Brain pericyte (primary cell): ENCODE measurements at places on chromosomes 7 and 10.

DNA sequence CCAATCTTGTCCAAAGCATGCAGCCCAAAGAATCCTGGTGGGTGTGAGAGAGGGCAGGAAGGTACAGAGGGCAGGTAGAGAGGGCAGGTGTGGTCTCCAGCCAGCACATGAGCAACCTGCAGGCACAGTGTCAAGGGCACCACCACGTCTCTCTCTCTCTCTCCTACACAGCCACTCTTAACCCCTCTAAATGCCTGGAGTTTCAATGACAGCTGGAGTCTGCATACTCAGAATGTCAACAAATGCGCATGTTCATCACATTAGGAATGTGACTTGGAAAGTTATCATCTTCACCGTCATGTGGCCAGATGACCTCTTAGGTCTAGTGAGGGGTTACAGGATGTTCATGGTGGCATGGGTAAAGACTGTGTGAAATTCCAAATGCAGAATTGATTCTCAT is 456.8 kb downstream of the SORCS1 start:
- no peak for DNase-seq

- no peak for DNase-seq
Measured at GRCh38 chr7:116705419-116705818, 33.4 kb downstream of the MET start.

DNA sequence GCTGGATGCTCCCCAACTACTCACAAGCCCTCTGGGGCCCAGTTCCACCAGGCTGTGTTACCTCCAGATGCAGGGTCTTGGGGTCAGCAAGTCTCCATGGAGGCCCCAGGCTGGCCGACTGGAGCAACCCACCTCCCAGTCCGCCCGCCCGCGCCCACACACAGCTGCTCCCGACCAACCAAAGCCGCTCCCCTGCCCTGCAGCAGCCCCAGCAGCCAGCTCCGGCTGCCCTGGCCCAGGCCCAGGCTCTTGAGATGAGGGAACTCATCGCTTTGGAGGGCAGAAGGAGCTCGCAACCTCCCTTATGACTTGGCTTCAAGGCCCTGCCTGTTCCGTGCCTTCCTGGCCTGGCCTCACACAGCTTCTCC is 47.2 kb downstream of the LRRC20 start:
- DNase-seq: no peak

GRCh38 chr7:31110331-31111108 is 58.4 kb downstream of the ADCYAP1R1 start:
- DNase-seq: no peak

- DNase-seq: no peak
Measured at GRCh38 chr10:35998026-35998425, 355.9 kb upstream of the FZD8 start.

GRCh38 chr7:49766966-49767365 is 6.5 kb upstream of the VWC2 start:
- DNase-seq: no peak

DNA sequence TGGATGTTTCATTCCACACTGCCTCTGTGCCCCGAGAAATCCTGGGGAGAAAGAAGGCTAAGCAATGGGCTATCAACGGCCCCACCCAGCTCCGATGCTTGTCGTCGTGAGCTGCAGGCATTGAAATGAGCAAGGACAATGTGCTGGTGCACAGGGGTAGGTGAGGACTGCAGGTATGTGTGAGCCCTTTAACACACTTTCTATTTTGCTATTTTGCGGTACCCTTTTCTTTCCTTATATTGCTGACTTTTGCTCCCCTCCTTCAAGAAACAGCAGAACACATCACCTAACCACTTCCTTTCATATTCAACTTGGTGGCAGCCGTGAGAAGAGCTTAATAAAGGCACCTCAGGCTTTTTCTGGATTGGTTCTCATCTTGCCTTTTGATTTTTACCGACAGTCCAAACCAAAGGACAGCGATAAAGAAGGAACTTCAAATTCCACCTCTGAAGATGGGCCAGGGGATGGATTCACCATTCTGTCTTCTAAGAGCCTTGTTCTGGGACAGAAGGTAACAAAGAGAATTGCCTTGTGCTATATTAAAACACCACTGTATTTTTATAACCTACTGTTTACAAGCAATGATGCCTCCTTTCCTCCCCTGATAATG is 39.2 kb downstream of the AIFM2 start:
- no peak for DNase-seq

DNA sequence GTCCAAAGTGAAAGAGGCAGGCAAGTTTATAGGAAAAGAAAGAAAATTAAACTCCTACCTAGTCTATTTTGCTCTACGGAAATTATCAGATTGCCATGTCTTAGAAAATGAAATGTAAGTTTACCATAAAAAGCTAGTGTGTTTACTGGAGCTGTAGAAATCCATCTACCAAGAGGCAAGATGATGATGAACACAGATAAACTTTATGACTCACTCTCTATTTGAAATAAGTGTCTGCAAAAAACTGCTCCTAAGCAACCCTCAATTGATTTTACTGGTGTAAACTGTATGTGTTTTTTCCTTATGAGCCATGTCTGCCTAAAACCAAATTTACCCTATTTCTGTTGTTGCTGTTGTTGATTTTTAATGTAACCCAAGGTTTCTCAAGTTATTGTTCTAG is 73.8 kb upstream of the TMEM106B start:
- DNase-seq: no peak

GRCh38 chr10:127925471-127926207 is 18.7 kb downstream of the PTPRE start:
- no peak for DNase-seq

DNA sequence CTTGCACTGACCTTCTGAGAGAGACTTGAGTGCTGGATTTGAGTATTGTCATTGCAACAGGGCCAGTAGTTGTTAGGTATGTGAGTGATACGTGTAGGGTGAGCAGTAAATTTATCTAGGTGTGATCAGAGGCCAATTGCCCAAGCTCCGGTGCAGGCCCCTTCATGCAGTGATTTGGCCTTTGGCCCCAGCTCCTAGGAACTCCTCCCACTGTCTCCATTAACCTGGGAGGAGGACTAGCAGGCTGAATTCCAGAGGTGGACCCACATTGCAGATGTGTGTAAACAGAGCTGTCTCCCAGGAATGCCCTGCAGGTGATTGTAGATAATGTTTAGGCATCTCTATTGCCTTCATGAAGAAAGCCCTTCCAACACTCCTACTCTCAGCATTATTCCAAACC is 19.5 kb downstream of the TCF7L2 start:
- DNase-seq: no peak

DNA sequence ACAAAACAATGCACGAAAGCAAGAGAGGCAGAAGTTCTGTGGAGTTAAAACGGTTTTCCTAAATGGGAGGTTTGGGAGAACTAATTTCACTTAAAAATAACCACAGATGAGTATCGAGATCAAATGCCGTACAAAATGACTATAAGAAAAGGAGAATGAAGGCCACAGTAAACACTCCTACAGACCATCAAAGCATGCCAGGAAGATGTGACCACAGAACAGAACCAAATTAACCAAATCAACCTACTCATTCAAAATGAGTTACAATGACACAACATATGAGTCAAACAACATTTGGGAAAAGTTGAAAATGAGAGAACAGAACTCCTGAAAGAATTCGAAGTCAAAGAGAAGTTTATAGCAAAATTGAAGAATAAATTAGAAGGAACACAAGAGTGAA is 24.3 kb upstream of the DOCK1 start:
- no peak for DNase-seq

DNA sequence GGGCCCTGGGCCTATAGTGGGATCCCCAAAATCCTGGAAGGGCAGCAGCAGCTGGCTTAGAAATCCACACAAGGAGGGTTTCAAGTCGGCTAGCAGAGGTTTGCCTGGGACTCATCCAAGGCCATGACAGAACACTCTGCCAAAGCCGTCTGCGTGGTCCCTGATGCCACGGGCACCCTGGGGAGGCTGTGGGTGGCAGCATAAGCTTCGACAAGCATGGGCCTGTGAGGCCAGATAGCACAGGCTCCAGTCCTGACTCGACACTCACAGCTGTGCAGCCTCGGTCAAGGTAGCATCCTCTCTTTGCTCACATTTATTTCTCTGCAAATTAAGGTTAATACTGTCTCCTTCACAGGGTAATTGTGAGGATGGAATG is 138.3 kb downstream of the JCAD start:
- no peak for DNase-seq

DNA sequence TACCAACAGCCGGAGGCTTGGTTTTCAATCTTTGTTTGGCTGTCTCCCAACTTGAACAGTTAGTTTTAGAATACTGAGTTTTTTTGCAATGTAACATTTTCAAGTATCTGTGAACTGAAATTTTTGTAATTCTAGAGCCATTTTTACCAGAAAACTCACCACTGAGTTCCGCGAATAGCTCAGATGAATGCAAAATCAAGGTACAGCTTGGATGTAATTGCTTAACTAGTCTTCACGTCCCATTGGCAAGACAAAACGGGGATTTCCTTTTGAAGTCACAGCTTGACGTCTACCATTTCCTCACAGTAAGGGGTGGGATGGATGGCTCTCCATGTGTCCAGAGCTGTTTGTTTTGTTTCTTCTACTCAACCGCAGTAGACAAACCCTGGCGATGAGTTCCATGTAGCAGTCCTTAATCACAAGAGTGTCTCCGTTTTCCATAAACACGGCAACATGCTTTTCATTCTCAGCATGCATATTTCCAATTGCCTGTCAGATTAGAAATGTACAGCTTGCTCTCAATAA is 55.8 kb upstream of the FGFR2 start:
- no peak for DNase-seq

GRCh38 chr10:103082683-103083082 is 110.4 kb downstream of the NT5C2 start:
- no peak for DNase-seq

- no peak for DNase-seq
Measured at GRCh38 chr7:132475669-132476116, 100.6 kb downstream of the PLXNA4 start.

DNA sequence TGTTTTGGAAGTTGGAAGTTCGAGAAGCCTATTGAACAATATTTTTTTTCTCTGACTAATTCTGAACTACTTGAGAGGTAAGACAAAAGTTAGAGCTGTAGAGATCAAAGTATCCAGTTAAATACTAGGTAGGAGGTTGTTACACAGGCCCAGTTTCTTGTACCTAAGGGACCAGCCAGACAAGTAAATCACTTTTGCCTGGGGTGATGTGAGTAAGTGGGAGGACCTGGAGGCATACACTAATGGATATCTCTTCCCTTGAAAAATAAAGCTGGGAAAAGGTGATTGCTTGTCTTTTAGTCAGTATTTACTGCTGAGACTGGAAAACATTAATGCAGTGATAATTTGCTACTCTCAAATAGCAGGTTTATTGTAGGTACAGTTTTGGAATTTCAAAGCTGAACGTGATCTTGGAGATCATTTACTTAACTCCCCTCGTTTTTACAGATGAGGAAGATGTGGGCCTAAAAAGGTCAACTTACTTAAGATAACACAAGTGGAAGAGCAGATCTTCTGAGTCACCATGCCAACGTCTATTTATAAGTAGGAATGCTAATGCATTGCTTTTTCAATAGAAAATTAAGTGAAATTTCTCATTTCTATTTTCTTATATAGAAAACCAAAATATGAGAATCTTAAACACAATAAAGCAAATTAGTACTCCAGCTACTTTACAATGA is 181.3 kb downstream of the PPP1R9A start:
- no peak for DNase-seq

DNA sequence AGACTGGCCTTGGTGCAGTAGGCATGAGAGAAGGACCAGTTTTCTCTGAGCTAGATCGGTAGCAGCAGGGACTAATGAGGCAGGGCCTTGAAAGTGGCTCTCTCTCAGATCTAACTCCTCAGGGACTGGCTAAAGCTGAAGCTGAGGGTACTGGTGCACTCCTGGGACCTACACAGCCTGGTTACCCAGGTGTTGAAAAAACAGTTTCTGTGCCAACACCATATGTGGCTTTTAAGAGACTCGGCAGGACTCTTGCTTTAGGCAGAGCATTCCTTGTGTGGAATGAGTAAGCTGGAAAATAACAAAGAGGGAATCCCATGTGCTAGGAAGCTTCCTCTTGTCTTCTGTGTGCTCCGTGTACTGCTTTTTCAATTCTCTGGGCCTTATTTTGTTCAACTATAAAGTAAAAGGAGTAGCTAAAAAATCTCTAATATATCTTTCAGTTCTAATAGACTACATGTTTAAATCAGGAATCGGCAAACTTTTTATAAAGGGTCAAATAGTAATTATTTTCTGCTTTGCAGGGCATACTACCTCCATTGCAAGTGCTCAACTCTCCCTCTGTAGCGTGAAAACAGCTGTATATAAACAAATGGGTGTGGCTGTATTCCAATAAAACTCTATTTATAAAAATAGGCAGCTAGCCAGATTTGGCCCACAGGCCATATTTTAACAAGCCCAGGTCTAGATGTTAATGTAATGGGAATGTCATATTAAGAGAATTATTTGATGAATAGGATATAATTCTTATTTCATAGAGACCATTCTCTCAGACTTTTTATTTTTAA is 186.1 kb upstream of the KAT6B start:
- DNase-seq: peak; percentile 5

GRCh38 chr10:26215935-26216584 is 514 bp upstream of the GAD2 start:
- DNase-seq: no peak

DNA sequence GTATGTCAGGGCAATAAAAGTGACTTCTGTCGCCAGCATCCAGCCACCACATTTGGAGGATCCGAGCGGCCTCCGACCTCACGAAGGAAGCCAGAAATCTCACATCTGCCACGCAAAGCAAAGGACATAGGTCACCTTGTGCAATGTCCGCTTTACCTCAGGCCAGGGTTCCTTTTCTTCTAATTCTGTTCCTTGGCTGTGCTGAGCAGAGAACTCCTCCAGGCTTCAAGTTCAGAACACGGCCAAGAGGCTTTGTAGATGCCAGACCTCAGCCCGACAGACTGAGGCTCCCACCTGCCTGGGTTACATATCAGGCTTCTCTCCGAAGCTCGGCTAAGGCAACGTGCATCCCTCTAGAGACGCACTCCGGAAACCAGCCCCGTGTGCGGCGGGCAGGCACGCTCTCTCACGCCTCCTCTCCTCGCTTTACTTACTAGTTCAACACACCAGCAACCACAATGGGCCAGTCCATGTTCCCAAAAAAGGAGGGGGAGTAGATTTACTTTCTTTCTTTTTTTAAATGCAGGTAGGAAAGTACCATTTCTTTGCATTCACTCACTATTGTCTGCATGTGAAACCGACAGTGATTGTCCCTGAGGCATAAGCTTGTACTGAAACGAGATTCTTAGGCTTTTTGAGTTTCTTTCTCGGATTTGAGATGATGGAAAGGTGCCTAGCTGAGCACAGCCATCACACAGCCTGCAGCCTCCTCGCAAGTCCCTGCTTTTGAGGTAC is 122.4 kb upstream of the AFAP1L2 start:
- DNase-seq: no peak

- no peak for DNase-seq
Measured at GRCh38 chr7:50862302-50862701, 79.6 kb upstream of the GRB10 start.

DNA sequence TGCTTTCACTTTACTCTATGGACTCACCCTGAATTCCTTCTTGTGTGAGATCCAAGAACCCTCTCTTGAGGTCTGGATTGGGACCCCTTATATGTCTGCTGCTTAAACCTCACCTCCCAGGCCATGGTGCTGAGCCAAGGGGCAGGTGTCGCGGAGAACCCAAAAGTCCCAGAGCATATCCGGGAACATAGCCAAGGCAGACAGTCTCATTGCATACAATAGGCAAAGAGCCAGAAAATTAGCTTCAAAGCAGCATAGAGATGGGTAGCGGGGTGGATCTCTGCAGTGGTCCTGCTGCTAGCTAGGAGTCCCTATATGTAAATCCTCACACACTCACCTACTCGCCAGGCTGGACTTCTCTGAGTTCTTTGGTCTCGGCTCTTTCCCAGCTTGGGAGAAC is 5.5 kb downstream of the CCL24 start:
- DNase-seq: no peak
